Stimulated activated CD8-positive, alpha-beta memory T cell treated with anti-CD3 and anti-CD28 coated beads, Interleukin-7, amount 100 ng/mL, for 1 hour (primary cell): ENCODE measurements at places on chromosomes 6 and 20.

DNA sequence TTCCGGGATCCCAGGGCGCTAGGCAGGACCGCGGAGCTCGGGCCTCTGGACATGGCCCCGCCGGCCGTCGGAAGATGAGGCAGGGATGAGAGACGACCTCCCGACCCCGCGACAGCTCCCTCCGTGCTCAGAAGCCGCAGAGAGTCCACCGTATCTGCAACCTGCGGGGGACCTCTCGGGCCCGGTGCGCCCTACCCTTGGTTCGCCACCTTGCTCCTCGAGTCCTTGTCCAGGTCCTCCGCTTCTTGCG lies 301 bp downstream of the PPP1R3D start:
- no peak for DNase-seq

- DNase-seq = no peak
Observed at GRCh38 chr6:167711768-167712730, 114.7 kb upstream of the AFDN start.

- no peak for DNase-seq
Observed at GRCh38 chr20:44581515-44581914, 864 bp upstream of the PKIG start.

DNA sequence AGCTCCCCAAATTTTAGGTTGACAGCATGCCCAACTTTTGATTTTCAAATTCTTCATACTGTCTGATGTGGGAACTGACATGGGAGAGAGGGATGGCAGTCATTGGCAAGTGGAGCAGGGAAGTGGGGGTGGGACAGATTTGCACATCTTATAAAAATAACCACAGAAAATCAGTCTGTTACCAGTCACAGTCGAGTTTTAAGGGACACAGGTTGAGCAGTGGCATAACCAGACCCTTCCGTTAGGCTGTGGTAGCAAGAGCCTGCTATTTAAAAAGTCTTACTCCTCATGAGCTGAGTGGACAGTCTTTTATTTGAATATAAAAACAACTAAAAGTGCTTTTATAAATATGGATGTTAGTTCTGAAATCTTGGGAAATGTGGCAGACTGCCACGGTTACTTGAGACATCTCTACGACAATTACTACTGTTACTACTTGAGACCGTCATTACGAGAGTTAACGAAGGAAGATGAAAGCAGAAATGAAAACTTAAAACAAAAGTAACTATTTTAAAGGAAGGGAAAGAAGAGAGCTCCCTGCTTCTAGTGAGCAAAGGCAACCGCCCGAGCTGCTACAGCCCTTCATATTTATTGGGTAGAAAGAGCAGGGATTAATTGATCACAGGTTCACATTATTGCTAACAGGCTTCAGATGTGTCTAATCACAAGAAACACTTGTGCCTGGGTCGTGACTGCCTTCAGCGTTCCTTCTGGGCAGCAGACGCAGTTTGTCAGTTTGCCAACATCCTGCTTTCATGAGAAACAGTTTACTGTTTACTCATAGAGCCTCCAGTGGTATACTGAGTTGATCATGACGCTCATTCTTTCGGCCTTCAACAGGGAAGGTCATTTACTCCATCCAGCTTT lies 71.3 kb downstream of the EFHC1 start:
- DNase-seq = no peak

- no peak for DNase-seq
Observed at GRCh38 chr6:124029567-124029966, 225.9 kb downstream of the NKAIN2 start.

DNA sequence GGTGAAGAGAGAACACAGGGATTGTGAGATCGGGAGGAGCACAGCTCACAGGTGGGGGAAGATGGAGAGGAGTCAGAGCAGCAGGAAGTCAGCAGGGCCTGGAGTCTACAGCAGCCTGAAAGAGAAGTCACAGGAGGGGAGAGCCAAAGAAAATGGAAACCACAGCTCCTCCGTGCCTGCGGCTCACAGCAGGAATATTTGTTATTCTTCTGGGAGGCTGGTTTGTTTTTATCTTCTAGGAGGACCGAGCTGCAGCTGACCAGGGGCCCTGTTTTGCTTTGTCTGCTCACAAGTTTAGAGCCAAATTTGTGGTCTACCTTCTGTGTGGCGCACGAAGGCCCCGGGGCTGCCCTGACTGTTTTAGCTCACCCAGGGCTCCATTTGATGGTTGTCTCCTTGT lies 81.8 kb downstream of the CLIC5 start:
- no peak for DNase-seq

GRCh38 chr6:137416376-137417109 lies 77.7 kb downstream of the OLIG3 start:
- DNase-seq = no peak

DNA sequence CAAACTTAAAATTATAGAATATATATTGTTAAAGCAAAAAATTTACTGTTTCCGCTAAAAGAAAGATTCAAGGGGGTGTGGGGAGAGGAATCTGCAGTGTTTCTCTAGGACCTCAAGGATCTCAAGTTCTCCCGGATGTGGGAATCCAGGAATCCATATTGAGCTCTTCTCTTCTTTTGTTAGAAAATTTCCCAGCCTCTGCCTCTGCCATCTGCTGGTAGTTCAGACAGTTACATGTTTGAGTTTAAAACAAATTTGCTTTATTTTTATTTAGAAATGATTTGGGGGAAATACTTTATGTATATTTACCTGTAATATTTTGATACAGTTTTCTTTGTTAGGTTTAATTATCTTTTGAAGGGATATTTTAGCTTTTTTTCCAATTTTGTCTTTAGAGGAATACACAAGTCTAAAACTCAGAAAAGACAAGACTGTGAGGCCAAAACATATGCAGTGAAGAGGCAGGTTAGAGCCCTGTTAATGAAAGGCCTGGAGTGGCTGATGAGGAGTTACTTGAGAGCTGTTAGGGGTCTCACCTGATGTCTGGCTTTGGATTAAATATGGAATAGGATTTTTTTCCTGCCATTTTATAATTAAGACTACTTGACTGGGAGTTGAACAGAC lies 268.8 kb downstream of the ARID1B start:
- no peak for DNase-seq

DNA sequence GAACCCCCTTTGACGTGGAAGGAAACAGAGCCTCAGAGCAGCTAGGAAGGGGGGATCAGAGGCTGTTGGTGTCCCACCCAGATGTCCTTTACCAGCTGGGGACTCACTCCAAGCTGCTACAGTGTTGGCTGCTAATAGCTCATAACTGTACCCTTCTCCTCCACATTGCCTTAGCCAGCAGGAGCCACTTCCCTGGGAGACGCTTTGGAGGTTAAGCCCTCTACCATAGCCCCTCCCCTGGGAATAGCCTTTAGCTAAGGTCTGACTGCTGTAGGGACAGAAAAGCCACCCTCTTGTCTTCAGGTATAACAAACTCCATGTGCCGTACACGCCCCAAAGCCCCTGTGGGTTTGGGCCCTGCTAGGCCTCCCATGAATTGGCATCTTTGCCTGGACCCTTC lies 238.6 kb downstream of the LRFN2 start:
- DNase-seq = no peak

GRCh38 chr20:45890077-45890984 lies 677 bp downstream of the NEURL2 start:
- DNase-seq = no peak

DNA sequence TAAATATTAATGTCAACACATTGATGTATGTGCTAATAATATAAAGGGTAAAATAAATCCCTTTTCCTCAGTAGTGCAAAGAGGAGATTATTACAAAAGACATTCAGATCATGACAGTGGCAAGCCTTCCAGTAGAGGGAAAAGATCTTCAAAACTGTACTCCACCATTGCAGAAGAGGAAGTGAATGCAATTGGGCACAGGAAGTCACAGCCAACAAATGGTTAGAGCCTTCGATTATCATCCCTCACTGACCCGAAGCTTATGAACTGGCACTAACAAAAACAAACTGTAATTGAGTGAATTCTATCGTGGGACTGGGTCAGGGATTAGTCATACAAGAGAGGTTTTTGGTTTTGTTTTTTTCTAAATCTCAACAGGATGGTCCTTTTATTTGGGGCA lies 39.3 kb upstream of the SCGN start:
- no peak for DNase-seq

DNA sequence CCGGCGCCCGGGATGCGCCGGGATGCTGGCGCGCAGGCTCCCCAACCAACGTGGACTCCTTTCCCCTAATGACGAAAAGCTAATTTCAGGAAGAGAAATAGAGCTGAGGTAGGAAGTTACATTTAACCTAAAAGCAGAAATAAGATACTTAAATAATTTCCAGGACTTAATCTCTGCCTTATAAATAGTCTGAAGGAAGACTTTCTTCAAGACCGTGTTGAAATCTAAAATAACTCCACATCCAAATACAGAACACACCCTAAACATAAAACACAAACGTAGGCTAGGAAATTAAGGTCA lies 1.3 kb downstream of the ASF1A start:
- DNase-seq = no peak

- no peak for DNase-seq
Observed at GRCh38 chr6:6678811-6679210, 90.3 kb downstream of the LY86 start.
